ENCODE measurements at places on chromosomes 1 and 21.

- no peak for DNase-seq
These were observed 8.4 kb downstream of the MYBPH start for GRCh38 chr1:203167026-203167912.

DNA sequence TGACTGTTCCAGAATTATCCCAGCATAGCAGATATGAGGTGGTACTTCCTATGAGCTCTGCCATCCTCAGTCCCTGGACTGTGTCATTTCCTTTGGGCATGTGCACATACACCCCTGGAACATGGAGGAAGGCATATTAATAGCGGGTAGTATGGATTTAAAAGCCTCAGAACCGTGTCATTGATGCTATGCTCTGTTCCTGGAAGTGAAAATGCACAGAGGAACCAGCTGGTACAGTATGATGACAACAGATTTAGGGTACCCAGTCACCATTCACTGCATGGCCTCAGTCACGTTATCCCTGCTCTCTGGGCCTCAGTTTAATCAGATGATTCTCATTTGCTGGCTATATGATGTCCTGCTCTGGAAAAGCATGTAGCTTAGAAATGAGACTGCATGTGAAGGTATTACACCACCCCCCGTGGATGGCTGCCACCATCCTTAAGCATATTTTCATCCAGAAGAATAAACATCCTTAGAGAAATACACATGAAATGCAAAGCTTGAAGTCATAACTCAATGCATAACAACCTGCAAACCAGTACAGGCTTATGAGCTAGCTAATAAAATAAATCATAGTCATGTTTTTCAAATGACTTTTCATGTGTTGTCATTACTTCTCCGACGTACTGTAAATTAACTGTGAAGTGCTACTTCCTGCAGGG lies 37.8 kb downstream of the SETD4 start:
- no peak for DNase-seq

GRCh38 chr1:7771823-7772299 lies 765 bp downstream of the VAMP3 start:
- no peak for DNase-seq

DNA sequence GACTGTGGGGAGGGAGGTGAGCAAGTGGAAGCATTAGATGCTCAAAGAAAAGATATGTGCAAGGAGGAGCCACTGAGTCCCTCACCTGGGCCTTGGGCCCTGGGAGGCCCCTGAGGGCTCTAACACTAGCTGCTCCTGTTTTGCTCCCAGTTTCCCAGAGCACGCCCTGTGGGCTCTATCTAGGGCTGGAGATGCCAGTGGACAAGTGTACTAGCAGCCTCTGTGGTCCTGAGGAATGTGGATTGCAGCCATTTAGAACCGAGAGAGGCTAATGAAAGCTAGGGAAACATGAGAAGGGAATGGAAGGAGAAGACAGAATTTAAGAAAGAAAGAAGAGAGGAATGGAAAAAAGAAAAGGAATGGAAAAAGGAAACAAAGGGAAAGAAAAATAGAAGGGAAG lies 10.0 kb upstream of the TBX15 start:
- DNase-seq, result no peak

DNA sequence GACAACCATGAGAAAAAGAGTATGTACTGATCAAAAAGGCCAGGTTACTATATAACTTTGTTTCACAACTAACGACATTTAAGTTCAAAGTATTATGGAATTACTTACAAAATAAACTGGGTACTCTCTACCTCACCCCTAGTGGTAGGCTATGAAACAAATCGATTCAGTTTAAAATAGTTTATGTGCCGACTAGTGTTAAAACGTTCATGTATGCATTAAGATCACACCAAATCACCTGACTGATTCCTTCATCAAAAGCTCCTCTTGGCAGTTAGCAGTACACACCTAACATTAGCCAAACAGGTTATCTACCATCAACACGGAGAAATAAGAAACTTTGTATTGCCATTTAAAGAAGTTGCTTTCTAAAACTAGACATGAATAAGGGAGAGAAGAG lies 137.1 kb downstream of the AKT3 start:
- DNase-seq, result no peak

DNA sequence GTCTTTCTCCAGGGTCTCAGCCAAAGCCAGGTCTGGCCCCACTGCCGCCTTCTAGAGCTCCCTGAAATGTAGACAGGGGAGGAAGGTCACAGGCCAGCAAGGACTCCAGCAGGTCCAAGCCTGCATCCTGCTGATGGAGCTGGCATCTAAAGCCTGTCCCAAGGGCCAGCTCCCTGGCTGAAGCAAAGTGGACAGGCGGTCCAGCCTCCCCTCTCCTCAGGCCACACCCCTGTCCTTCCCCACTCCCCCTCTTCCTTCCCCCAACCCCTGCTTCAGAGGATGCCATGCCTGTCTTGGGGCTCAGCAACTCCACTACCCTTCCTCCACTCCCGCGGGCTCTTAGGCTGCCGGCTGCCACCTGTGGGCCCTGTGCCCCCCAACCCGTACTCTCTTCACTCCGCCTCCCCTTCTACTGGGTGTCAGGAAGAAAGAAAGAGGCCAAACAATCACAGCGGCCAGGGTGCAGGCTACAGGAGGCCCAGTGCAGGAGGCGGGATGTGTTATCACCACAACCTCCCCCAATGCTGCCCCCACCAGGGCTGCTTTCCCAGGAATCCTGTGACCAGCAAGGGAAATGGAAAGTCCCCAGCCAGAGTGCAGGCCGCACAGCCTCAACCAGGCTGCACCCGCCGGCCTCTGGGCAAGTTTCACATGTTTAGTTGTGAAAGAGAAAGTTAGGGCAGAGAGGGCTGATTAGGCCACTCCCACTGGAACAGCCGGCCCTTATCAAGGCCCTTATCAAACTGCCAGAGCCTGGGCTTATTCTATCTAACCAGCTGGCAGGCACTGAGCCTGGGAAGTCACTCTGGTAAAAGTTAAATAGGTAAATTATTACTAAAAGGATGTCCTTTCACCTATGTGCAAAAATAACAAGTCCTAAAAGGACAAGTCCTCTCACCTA lies 34.1 kb downstream of the ACOT7 start:
- no peak for DNase-seq

DNA sequence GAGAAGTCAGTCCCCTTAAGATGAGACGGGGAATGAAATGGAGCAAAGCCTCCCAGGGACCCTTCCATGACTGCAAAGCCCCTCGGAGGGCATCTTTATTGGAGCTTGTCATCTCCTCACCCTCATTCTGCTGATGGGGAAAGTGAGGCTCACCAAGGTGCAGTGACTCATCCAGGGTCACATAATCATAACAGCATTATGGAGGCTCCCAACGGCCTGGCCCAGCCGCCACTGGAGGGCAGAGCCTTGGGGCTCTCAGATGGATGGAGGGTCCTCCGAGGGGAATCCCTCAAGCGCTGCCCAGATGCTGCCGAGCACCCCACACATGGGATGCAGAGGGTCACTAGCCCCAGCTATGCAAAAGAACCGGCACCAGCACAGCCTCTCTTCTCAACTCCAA lies 18.9 kb downstream of the IFFO2 start:
- no peak for DNase-seq

DNA sequence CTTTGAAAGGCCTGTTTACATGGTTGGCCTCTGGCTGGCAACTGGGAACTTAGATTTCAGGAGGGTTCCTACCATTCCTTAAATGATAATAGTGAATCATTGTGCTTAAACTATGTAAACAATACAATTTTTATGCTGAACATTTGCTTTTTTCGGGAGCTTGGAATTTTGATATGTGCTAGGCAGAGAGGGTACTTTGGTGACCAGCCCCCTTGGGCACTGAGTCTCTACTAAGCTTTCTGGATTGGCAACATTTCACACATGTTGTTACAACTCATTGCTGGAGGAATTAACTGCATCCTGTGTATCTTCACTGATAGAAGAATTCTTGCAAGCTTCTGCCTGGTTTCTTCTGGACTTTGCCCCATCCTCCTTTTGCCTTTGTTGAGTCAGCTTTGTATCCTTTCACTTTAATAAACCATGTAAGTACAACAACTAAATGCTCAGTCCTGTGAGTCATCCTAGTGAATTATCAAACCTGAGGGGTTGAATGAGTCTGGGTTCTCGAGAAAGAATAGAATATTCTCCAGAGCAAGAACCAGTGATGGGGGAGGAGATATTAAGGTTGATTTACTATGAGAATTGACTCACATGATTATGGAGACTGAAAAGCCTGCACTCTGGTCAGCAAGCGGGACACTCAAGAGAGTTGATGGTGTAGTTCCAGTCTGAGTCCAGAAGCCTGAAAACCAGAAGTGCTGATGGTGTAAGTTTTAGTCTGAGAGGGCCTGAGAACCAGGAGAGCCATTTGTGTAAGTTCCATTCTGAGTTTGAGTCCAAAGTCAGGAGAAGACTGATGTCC lies 3.1 kb upstream of the SLC16A4 start:
- no peak for DNase-seq

- no peak for DNase-seq
These were observed 703 bp upstream of the KRTAP12-1 start for GRCh38 chr21:44682580-44683151.

DNA sequence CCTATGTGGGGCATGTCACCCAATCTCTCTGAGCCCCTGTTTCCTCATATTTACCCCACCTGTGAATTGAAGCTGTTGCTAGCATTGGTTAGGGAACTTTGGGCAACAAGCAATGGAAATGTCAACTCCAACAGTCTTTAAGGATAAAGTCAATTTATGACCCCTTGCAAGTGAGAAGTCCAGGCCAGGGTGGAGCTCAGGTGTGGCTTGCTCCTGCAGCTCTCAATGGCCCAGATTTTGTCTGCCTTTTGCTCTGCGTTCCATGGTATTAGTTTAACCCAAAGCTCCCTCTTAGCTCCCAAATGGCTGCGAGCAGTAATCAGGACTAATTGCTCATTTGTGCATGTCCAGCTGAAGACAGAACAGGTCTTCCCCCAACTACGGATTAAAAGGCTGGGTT lies 70.4 kb upstream of the ABCG1 start:
- no peak for DNase-seq

- DNase-seq, result no peak
These were observed 73.3 kb downstream of the IFI44 start for GRCh38 chr1:78722947-78723346.

- no peak for DNase-seq
These were observed 32.0 kb downstream of the RSPH1 start for GRCh38 chr21:42463861-42464515.

- DNase-seq, result no peak
These were observed 9.1 kb downstream of the SCYL3 start for GRCh38 chr1:169884634-169885033.

- DNase-seq, result no peak
These were observed 12.9 kb upstream of the CLIC4 start for GRCh38 chr1:24732186-24732885.

GRCh38 chr1:101075926-101076325 lies 50.3 kb upstream of the DPH5 start:
- DNase-seq, result no peak

DNA sequence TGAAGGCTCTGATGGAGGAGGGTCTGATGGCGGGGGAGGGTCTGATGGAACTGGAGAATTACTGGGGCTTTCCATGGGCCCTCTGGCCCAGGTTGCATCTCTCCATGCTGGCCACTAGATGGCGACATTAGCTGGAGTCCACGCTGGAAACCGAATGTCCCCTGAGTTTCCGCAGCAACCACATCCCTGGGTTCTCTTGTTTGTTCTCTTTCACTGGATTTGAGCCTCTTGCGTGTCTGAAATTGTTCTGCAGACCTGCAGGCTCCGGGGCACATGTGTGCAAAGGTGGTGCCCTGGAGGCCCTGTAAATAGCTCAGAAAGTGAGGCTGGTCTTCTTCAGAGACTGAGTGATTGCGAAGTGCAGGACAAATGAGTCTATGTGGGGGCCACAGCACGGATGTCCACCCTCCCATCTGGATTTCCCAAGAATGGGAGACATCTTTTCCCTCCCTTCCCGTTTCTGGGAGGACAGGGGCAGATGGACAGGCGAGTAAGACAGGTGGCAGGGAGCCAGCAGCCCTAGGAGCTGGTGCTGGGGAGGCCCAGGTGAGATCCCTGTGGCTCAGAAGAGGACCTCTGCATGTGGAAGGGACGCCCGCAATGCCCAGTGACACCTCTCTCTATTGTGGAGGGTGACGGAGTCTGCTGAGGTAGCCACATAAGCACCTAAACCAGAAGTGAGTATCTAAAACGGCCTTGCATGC lies 73.2 kb upstream of the ABCG1 start:
- DNase-seq, result peak; percentile 35

GRCh38 chr1:192993426-192994085 lies 65.6 kb downstream of the UCHL5 start:
- DNase-seq, result no peak

DNA sequence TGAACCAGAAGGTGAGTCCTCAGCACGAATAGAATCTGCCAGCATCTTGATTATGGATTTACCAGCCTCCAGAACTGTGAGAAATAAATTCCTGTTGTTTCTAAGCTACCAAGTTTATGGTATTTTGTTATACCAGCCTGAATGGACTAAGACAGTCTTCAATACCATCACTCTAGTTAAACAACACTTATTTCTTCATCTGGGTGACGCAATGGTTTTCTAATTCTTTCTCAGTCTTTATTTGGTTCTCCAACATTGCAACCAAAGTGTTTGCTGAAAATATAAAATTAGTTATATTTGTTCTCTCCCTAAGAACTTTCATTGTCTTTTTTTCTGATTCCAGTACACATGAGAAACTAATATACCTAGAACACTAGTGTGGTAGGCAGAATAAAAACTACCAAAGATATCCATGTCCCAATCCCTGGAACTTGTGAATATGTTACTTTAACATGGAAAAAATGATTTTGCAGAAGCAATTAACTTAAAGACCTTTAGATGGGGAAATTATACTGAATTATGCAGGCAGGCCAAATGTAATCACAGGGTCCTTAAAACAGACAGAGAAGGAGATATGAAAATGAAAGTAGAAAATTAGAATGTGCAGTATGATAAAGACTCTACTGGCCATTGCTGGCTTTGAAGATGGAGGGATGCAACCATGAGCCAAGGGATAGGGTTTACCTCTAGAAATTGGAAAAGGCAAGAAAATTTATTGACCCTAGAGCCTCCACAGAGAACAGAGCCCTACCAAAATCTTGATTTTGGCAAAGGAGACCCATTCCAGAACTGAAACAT lies 1115.1 kb downstream of the PLA2G4A start:
- DNase-seq, result no peak

DNA sequence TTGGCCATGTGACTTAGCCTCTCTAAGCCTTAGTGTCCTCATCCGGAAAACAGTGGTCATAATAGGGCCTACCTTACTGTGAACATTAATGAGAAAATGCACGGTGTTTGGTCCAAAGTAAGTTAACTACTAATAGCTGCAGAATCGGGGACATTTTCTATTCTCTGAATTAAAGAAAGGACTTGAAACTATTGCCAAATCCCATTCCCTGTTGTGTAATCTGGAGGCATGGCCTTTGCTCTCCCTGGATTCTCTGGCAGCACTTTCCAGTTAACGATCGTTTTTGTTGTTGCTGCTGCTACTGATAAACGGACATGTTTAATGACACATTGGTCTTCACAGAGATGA lies 30.5 kb downstream of the FMO4 start:
- DNase-seq, result no peak

- no peak for DNase-seq
These were observed 545.2 kb upstream of the CAMK1G start for GRCh38 chr1:209038316-209038715.

GRCh38 chr1:36729289-36729688 lies 246.6 kb upstream of the CSF3R start:
- no peak for DNase-seq

GRCh38 chr1:228647523-228648444 lies 87.5 kb upstream of the RHOU start:
- DNase-seq, result no peak

GRCh38 chr21:34523019-34523555 lies 11.1 kb upstream of the KCNE1 start:
- DNase-seq, result no peak

Data from activated naive CD8-positive, alpha-beta T cell treated with anti-CD3 and anti-CD28 coated beads, Interleukin-2, amount 50 U/mL, for 16 hours (primary cell).